ENCODE measurements at places on chromosomes 16 and 17.

DNA sequence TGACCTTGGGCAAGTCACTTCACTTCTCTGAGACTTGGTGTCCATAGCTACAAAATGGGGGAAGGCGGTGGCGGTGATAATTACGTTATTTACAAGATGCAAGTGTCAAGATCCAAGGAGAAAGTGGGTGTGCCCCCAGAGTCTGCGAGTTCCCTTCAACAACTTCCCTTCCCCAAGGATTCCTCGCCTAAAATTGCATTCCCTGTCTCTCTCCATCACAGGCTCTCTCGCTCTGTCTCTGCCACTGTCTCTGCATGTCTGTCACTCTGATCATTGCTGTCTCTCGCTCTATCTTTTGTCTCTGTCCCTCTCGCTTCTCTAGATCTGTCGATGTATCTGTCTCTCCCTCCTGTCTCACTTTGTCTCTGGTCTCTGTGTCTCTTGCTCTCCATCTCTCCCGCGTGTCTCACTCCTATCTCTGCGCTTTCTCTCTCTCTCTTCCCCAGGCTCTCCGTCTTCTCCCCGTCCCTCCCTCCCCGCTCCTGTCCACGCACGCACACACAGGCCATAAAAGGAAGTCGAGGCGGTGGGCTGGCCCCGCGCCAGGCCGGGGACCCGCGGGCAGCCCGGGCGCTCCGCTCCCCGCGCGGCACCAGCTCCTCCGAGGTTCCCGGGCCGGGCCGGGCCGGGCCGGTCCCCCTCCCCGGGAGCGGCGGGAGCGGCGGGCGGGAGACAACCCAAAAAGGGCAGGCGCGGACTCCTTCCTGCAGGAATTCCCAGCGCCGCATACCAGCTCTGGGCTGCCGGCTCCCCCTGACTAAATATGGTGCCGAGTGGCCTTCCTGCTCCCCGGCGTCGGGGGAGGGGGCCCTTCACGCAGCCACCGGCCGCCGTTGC, 1.1 kb upstream of the MYH11 start:
- no peak for DNase-seq

DNA sequence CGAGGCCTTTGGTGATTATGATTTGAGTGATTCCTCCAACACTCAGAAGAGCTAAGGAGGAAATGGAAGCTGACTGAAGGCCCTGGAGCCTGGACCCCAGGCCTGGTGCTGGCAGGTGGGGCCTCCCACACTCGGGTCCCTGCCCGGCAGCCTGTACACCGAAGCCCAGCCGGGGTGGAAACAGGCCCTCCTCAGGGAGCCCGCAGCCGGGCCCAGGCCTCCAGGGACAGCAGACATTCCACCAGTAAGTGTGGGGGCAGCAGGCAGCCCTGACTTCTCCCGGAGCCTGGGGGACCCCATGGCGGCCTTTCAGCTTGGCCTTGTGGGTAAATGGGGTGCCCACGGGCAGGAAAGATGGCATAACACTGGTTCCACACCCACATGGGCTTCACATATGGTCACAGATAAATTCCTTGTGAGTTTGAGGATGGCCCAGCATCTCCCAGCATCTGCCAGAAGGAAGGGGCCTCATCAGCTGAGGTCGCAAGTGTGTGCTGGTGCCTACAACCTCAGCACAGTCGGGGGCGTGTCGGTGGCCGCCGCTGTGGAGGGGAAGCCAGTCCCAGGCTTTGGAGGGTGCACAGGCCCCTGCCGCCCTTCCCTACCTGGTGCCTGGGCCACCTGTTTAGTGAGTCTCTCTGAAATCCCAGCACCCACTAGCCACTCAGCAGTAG, 29.2 kb upstream of the SLC38A10 start:
- no peak for DNase-seq

- DNase-seq: no peak
Observed at GRCh38 chr17:19002805-19003542, 1.6 kb downstream of the FAM83G start.

- no peak for DNase-seq
Observed at GRCh38 chr17:19739241-19740201, 8.6 kb downstream of the ALDH3A1 start.

GRCh38 chr16:19809121-19809635, 75.5 kb downstream of the GPRC5B start:
- DNase-seq: no peak

- DNase-seq: no peak
Observed at GRCh38 chr16:55453909-55454308, 25.1 kb upstream of the MMP2 start.

- DNase-seq: no peak
Observed at GRCh38 chr17:75237100-75238014, 24.0 kb downstream of the GGA3 start.
